ENCODE measurements at places on chromosomes 13 and 19.
A peak's percentile ranks its signal among the peaks of the same experiment; 100 is the strongest.

GRCh38 chr13:106373304-106373988 is 162.0 kb downstream of the EFNB2 start:
- DNase-seq: no peak

DNA sequence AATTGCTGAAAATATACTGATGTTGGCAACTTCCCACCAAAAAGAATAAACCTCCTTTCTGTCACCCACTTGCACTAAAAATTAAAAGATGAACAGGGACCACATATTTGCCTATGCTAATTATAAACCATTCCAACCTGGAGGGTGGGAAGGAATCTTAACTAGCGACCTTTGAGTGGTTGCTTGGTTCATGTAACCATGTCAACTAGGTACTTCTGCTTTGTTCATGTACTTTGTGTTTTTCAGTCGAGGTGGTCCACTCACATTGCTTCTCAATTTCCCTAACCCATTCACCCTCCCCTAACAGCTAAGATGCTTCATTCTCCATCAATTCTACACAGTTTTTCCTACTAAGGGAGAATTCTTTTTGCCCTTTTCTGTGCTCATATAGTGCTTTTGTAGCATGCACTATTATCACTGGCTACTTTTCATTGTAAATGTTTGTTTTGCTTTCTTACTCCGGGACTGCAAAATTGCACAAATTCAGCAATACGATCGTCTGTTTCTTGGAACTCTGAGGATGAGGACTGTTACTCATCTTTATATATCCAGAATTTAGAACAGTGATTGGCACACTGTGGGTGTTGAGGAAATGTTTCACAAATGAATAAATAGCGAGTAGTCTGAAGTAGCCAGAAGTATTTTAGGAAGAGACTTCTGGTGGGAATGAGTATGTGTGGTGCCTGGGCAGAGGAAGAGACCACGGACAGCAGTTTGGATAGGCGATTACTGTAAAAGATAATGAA is 187.5 kb downstream of the GPC6 start:
- no peak for DNase-seq

DNA sequence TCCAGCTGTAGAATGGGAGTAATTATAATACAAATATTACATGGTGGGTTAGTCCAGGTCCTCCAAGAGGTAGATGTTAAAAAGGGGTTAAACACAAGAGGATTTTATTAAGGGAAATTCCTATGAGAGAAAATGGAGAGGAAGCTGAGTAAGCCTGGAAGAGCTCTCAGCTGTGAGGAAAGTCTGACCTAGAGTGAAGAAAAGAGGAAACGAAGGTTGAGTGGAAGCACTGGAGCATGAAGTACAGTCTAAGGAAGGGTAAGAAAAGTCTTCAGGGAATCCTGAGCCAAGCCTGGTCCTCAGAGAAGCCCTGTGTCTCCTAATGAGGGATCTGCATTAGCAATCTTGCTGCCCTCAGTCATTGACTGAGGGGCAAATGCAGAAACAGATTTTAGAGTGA is 506.2 kb downstream of the GPC5 start:
- DNase-seq: no peak

- DNase-seq: no peak
Measured at GRCh38 chr13:87057807-87058520, 613.2 kb upstream of the SLITRK5 start.

DNA sequence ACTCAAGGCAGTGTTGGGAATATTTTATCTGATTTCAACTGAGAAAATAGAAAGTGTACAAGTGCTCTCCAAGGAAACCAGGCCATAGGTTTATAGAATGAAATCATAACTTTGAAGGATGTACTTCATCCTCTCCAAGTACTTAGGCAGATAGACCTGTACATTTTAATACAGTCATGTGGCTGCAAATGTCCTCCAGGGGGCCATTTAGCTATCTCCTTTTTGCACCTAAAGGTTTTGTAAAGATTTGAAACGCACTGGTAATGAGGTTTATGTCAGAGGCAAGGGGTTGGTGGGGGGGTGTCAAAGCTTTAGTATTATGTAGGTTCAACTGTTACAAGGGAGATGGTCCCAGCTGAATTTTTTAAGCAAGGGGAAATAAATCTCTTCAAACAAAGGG is 364.4 kb downstream of the DCT start:
- DNase-seq: peak; percentile 9

DNA sequence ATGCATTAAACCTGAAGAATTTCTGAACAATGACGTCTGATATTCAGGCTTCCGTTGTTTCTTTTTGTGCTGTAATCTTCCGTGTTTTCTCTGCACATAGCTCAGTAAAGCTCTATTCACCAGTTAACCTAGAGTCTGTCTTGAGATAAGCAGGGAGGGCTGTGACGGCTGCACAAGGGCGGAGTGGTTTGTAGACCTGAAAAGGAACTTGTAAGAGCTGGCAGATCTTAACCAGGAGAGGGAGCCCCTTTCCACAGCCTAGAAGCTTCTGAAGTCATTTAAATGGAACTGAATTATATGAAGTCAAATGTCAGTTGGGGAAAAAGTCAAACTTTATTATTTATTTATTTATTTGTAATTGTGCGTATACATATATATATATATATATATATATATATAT is 27.5 kb downstream of the DPRX start:
- DNase-seq: peak; percentile 2

DNA sequence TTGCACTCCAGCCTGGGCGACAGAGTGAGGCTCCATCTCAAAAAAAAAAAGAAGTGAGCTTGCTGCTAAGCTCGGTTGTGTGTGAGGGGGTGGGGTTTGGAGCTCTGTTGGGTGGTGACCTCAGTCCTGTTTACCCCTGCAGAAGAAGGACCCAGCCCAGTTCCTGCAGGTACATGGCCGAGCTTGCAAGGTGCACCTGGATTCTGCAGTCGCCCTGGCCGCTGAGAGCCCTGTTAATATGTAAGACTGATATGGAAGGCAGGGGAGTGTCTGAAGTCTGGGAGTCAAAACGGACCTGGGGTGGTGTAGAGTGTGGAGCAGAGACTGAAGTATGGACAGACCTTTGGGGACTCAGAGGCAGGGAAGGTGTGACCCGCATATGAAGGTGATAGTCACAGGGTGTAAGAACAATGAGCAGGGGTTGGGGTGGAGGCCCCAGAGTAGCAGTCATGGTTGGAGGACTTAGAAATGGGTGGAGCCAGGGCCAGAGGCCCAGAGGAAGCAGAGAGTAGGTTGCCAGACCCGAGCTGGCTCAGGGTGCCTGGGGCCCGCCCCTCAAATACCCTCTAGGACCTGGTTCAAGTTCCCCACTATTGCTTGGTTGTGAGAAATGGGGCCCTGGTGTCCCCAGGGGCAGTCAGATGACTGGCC is 13.2 kb downstream of the CLASRP start:
- DNase-seq: no peak

DNA sequence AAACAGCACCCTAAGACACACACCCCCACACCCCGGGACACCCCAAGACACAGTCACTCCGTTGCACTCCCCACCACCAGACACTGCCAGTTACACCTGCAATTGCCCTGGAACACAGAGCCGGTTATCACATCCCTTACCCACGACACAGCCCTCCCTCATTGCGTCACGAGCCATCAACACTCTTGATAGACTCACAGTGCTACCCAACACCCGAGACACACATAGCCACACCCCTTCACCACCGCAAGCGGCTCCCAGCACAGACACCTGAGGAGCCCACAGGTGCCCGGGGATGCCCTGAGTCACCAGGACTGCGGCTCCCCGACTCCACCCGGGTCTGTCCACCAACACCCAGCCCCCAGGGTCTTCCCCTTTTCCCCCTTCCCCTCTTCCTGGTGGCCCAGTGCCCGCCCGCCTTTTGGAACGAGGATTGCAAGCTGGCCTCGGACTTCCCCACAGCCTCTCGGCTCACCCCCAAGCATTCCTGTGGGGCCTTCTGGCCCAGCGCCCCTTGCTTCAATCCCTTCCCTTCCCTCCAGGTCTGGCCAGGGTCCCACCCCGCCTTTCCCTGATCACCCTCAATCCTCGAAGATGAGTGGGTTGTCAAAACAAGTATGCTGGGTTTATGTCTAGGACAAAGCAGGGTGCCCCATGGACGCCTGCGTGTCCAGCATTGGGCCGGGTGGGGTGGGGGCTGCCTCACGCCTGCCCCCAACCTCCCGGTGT is 1.7 kb upstream of the PTGER1 start:
- peak; percentile 79 for DNase-seq

DNA sequence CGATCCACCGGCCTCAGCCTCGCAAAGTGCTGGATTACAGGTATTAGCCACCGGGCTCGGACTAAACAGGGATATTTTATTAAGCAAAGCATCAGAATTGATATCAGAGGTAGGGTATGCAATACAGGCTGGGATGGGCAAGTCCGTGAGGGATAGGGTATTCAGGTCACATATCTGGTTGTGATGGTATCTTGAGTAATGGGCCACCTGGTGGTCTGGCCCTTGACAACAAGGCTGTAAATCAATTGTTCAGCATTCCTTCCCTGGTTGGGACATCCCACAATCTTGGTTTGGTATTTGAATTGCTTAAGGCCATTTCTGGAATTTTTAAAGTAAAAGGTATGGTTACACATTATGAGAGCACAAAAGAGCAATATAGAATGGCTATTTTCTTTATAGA is 1588.0 kb downstream of the SLITRK1 start:
- DNase-seq: no peak

DNA sequence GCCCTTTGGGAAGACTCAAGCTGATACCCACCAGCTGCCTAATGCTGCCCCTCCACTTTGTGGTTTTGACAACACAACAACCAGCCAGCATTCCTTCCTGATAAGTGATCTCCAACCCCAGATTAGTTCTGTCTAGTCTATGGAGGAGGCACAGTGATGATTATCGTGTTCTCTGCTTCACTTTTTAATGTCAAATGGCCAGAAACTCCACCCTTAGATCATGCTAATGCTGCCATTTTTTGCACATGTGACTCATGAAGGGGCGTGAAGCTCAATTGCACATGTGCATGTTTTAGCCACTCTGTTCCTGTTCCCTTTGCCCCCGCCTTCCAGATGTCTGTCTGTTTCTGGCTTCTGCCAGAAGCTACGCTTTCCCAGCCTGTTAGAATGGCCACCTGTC is 199.8 kb downstream of the COG6 start:
- no peak for DNase-seq

DNA sequence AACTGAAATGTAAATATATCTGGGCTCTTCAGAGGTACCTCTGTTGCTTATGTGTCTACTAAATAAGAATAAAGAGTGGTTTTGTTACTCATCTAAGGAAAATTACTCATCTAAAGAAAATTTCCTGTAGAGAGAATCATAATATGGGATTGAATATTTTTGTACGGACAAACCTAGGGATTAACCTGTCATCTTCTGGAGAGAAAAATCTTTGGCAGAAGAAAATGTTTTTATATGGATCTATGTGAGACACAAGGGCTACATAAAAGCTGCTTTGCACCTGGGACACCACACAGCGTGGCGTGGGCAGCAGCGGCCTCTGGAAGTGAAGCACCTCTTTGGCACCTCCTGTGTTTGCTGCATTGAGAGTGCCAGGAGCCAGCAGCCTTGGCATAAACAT is 242.9 kb upstream of the DACH1 start:
- no peak for DNase-seq

- peak; percentile 91 for DNase-seq
Measured at GRCh38 chr19:6632002-6632621, 37.8 kb downstream of the TNFSF14 start.

- DNase-seq: no peak
Measured at GRCh38 chr13:19764237-19764636, 18.5 kb downstream of the PSPC1 start.

DNA sequence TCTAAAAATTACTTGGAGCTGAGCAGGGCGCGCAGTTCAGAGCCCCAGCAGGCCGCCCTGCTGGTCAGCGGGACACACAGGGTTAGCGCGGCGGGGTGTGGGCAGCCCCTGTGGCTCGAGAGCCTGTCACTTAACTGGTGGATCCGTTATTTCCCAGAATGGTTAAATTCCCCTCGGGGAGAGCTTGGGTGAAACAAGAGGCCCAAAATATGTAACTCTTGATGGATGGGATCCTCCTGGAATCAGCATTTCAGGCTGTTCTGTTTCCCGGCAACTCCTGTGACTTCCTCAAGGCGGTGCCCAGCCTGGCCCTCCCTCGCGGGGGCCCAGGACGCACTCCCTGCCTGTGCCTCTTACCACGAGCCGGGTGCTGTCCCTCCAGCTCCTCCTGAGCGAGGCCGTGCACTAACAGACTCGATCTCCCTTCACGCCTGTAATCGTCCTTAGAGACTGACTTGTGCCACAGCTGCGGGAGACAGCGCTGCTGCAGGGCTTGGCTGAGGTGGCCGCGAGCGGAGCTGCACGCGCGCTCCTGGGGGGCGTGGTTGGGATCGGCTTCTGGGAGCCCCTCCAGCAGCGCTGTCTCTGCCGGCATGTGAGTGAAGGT is 9.7 kb downstream of the PTBP1 start:
- no peak for DNase-seq

DNA sequence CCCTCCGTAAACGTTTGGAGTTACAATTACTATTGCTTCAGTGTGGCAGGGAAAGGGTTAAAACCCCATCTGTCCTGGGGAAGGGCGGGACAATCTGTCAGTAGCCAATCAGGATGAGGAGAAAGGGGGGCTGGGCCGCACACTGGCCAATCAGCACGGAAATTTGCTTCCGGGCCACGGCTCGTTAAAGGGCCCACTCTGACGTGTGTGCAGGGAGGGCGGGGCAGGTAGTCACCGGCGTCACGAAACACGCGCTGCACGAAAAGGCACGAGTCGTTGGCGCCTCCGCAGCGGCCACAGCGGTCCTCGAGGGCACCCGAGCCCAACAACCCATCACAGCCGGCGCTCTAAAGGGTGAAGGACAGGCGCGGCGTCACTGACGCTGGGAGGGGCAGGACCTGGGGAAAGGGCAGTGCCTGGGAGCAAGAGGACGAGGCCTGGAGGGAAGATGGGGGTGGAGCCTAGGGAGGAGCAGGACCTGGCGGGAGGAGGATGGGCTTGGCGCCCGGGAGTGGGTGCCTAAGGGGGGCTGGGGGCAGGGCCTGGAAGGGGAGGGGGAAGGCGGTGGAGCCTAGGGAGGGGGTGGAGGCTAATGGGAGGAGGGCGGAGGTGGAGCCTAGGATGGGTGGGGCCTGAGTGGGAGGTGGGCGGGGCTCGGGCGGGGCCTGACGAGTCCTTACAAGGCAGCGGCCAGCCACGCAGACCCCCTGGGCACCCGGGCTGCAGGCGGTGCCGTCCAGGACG is 4.9 kb downstream of the ADAMTSL5 start:
- DNase-seq: peak; percentile 96

DNA sequence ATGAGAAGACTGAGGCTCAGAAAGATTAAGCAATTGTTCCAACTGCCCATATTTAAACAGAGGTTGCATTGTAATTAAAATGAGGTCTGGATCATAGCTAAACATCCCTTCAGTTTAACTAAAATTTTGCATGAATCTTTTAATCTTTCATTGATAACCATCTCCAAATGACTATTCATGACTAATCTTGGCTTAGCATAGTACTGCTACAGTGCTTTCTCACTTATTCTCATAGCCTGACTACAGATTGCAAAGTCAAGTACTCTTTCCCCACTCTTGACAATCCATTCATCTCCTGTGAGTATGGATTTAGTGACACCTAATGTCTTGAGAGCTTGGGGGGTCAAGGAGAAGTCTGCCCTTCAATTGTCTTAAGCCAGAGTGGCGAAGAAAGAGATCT is 258.4 kb downstream of the RFC3 start:
- DNase-seq: no peak

GRCh38 chr13:49421391-49421790 is 22.5 kb downstream of the CAB39L start:
- peak; percentile 38 for DNase-seq

GRCh38 chr13:68982961-68983619 is 1124.5 kb upstream of the ATXN8OS start:
- DNase-seq: no peak

GRCh38 chr13:38341149-38341692 is 8.4 kb upstream of the UFM1 start:
- DNase-seq: no peak

Measured in CD4-positive, alpha-beta T cell treated with Interleukin-17A for 1 hour (primary cell).